ENCODE measurements at places on chromosomes 12 and 14.

DNA sequence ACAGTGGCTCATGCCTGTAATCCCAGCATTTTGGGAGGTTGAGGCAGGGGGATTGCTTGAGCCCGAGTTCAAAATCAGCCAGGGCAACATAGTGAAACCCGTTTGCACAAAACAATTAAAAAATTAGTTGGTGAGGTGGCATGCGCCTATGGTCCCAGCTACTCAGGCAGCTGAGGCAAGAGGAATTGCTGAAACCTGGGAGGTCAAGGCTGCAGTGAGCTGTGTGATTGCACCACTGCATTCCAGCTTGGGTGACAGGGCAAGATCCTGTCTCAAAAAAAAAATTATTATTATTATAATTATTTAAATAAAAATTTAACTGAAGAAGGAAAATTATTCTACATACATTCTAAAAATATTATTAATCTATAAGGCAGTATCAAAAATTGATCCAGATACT, 164.1 kb downstream of the ITPR2 start:
- no peak for DNase-seq

- no peak for DNase-seq
Measured at GRCh38 chr14:96693987-96694386, 103.2 kb upstream of the VRK1 start.

DNA sequence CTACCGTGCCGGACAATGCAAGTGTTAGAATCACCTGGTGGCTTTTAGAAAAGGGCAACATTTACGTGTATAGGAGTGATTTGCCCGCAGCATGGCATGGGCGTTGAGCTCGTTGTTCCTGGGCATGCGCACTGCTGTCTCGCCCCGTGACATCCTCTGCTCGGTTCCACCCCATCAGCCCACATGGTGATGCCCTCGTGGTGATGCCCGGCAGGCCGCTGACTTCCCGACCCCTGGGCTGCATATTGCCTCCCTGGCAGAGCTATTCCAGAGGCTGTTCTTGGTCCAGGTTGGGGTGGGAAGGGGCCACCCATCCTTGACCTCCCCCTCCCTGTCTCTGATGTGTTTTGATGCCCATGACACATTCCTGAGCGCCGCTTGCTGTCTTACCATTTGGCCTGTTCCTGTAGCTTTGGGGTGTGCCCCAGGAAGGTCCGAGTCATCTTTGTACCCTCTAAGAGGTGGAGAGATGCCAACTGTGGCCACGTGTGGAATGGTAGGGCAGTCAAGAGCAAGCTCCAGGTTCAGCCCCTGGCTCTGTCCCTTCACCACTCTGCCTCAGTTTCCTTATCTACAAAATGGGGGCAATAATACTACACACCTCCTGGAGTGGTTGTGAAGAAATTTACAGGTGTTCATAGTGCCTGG, 4.8 kb downstream of the HIP1R start:
- DNase-seq = no peak

GRCh38 chr12:75432924-75433323, 42.0 kb downstream of the GLIPR1L2 start:
- DNase-seq = no peak

- DNase-seq = no peak
Measured at GRCh38 chr12:93290391-93290790, 87.3 kb upstream of the NUDT4 start.
